ENCODE measurements at places on chromosomes 11 and 22. TPM values are rescaled to one million over a fixed set of nuclear protein-coding genes. Genes with fewer than 3 reads are reported as not detected.

LBHD1 gene
- 23.6 TPM for total RNA-seq

DNA sequence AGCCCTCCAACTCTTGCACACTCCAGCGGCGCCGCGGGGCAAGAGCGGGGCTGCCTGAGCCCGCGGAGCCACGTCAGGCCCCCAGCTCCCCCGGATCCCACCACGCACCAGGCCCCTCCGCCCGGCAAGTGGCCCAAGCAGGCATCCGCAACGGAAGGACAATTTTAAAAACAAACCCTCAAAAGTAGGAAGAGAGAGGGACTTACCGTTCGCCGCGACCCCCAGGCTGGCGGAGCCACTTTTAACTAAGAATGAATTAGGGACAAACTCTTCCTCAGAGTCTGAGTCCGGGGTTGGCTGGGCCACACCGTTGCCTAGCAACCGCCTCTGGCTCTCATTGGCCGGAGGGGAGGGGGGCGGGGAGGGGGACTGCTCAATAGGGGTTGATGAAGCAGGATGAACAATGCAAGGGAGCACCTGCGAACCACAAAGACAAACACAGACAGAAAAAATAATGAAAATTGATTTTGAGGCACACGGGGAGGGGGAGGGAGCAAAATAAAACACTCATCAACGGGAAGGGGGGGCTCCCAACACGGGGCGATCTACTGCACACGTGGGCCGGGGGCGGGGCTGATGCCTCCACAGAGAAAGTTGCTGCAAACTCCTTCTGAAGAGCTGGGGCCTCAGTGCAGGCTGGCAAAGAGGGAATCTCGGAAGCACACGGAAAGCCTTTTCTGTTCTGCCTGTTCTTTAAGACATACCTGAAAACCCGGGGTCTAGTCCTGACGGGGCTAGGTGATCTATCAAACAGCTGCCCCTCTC, 387.5 kb upstream of the NARS2 start:
- no peak for DNase-seq

GRCh38 chr11:35943309-35943708, 553 bp upstream of the LDLRAD3 start:
- DNase-seq = no peak

GRCh38 chr11:72951888-72952287, 137.7 kb downstream of the ATG16L2 start:
- DNase-seq = no peak

ISX gene
- total RNA-seq = not detected

DNA sequence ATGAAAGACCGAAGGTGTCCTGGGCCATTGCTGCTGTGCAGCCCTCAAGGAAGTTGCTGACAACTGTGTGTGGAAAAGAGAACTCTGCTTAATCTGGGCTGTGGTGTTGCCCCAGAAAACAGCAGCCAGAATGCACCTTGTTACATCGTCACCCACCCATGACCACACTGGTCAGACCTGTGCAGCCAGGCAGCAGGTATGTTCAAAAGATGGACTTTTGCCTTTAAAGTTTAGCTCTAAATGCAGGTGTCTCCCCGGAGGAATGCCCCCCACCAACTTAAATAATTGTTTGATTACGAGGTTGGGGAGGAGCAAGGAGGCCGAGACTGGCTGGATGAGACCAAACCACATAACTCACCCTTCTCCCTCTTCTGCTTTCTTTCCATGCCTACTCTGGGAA, 15.3 kb upstream of the POLA2 start:
- DNase-seq = no peak

- DNase-seq = no peak
Observed at GRCh38 chr11:41431784-41432183, 27.7 kb downstream of the LRRC4C start.

LDHAL6A gene
- total RNA-seq = not detected

GRCh38 chr11:34236572-34236971, 121.2 kb downstream of the ABTB2 start:
- no peak for DNase-seq

- DNase-seq = no peak
Observed at GRCh38 chr11:71114124-71114851, 138.1 kb downstream of the SHANK2 start.

- DNase-seq = no peak
Observed at GRCh38 chr22:46815559-46815895, 53.1 kb downstream of the TBC1D22A start.

KLHL35 gene
- 0.55 TPM for total RNA-seq

- no peak for DNase-seq
Observed at GRCh38 chr11:48210052-48210451, 6.6 kb upstream of the OR4B1 start.

DNA sequence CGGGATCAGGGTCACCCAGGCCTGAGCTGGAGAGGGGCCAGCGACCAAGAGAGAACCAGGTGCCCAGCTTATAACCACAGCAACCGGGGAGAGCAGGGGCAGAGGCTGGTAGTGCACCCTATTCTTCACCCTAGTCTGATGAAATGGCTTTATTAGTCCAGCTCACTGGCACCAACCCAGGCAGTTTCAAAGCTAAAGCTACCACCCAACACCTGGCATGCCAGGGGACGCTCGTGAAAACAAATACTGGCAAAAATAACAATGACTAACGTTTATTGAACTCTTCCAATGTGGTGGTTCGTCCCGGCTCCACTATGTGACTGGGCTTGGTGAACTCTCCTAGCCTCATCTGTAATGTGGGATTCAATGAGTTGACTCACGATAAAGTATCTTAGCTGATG, 30.6 kb downstream of the SCGB1A1 start:
- no peak for DNase-seq

- no peak for DNase-seq
Observed at GRCh38 chr22:39920134-39920743, 19.4 kb downstream of the GRAP2 start.

- no peak for DNase-seq
Observed at GRCh38 chr11:95985174-95985808, 61.4 kb upstream of the MTMR2 start.

GRCh38 chr22:20296598-20296997, 23.3 kb downstream of the DGCR6L start:
- DNase-seq = no peak

SPI1 gene
- total RNA-seq = 2.9 TPM

- no peak for DNase-seq
Observed at GRCh38 chr11:94956963-94957362, 16.4 kb downstream of the CWC15 start.

GRCh38 chr11:34316347-34317035, 41.3 kb downstream of the ABTB2 start:
- DNase-seq = no peak
